CD4-positive, alpha-beta T cell treated with Interleukin-15 for 4 hours (primary cell): ENCODE measurements at places on chromosomes 11 and 22.

GRCh38 chr22:47596176-47596690, 833.8 kb downstream of the TBC1D22A start:
- DNase-seq, result no peak

DNA sequence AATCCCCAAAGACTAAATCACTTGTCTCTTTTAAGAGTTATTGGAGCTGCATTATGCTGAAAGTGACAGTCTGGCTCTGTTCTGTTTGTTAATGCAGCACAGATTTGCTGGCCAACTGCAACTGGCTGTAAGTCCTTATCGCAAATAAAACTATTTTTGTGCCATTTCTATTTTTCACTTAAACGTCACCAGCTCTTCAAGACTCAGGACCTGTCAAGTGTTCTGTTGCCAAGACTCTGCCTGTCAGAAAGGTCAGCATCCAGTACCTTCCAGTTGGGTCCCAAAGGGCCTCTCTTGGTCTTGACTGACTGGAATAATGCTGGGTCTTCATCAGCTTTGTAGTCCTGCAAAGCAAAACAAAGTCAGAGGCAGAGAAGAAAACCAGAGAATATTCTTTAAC, 45.6 kb downstream of the PITPNB start:
- no peak for DNase-seq

GRCh38 chr11:18332302-18332701, 9.9 kb downstream of the GTF2H1 start:
- DNase-seq, result peak; percentile 67

DNA sequence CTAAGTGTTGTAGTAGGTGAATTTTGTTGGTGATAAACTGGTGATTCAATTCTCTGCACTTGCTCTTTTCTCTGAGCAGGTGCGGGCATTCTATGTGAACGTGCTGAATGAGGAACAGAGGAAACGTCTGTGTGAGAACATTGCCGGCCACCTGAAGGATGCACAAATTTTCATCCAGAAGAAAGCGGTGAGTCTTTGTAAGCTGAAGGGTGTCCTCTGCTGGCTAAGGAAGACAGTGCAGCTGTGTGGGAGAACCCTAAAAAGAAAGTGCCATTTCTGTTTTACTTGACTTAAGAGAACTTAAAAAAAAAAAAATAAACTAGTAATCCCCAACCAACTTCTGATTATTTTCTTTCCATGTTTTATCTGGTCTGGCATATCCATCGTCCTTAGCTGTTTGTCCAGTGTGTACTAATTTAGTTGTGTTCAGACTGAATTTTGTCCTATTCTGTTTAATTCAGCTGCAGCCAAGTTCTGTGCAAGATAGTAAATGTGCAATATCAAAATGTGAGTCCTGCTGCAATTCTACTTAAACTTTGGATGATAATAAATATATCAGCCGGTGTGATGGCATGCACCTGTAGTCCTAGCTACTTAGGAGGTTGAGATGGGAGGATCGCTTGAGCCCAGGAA, 29.6 kb downstream of the CAT start:
- peak; percentile 10 for DNase-seq

DNA sequence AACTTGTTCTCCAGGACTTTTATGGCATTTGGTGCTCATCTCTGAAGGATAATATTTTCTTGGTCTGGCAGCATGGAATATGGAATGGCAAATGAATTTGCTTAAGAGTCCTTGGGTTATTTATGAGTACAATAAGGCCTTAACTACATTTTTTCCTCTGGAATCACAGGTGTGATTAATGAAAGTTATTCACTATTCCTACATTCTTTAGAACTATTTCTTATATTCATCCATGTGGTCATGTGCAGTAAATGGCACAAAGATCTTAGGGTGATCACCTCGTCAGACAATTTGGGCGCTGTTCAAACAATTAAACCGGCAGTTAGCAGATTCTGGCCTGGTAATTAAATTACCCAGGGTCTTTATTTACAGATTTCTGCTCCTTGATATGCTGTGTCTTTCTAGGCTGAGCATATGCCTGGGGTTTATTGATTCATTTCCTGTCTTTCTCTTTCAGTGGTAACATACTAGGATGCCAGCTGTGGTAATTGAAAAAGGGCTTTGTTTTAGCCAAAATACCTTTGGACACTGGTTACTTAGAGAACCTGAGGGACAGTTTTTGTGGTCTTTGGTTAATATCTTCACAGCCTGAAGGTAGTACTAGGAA, 31.6 kb downstream of the SIK2 start:
- DNase-seq, result no peak

- DNase-seq, result no peak
Measured at GRCh38 chr11:64519541-64519940, 71.5 kb upstream of the SLC22A12 start.

DNA sequence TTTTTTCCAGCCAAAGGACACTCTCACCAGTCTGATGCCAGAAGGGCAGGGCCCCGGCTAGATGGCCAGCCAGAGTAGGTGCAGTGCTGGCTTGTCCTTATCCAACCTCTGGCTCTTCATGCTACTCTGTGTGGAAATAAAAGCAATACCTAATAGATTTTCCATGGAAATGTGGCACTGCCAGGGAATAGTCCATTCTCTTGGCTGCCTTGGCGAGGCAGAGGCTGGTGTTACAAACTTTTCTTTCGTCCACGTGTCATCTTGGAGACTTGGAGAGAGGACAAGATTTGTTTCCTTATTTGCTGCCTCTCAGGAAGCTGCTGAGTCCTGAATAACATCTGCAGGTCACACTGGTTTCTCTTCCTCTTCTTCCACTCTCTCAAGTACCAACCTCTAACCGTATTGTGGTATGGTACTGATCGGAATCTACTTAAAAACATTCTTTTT, 17.2 kb upstream of the C1QTNF4 start:
- DNase-seq, result no peak

- no peak for DNase-seq
Measured at GRCh38 chr22:27075028-27075678, 417.8 kb downstream of the MIAT start.

DNA sequence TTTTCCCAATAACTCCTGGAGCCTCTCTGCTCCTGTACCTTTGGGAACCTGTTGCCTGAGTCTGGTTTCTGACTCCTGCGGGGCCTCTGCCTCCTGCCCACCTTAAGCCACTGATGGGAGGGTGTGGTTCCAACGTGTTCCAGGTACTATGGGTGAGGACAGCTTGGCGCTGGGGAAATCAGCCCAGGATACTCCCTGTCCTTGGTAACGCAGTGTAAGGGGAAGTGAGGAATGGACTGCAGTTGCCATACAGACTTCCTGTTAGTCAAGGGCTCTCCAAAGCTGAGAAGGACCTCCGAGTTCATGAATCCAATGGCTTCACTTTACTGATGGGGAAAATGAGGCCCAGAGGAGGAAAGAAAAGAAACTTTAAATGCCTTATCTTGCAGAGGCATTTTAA, 1.2 kb upstream of the MARK2 start:
- no peak for DNase-seq

- DNase-seq, result no peak
Measured at GRCh38 chr11:8408151-8408941, 144.7 kb upstream of the LMO1 start.

DNA sequence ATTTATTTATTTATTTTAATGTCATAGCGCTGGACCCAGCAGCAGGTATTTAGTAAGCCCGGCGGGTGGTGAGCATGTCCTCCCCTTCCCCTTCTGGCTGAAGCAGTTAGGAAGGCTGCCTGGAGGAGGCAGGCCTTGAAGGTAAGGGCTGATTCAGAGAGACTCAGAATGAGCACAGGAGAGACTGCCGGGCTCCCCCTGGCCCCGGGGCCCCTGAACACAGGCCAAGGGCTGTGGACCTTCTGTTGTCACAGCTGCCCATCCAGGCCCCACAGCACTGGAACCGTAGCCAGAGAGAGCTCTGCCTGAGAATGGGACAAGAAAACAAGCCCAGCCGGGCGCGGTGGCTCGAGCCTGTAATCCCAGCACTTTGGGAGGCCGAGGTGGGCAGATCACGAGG, 52.8 kb downstream of the KCNJ4 start:
- DNase-seq, result no peak

- no peak for DNase-seq
Measured at GRCh38 chr11:124167826-124168231, 15.3 kb upstream of the OR10D3 start.
